ENCODE measurements at places on chromosomes 1 and 21. TPM values are rescaled to one million over a fixed set of nuclear protein-coding genes. Genes with fewer than 3 reads are reported as not detected.

GRCh38 chr1:155226910-155227260 lies 18.4 kb downstream of the MTX1 start:
- no peak for DNase-seq

DNA sequence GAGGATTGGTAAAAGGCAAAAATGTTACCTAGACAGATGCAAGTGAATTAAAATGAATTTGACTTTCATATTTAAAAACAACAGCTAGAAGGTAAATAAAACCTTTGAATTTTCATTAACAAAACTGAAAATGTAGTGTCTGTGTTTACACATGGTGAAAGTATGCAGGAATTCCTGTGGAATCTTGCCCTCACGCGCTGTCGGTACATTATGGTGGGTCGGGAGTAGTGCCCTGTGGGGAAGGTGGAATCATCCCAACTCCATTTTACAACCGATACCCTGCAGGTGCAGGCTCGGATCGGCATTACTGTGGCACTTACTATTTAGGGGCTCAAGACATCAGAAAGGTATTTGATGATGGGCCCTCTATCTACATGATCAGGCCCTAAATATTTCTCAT lies 197.2 kb upstream of the MAP1LC3C start:
- no peak for DNase-seq

- DNase-seq, result no peak
These were observed 107.3 kb upstream of the RUNX3 start for GRCh38 chr1:25037174-25038074.

- DNase-seq, result no peak
These were observed 6.8 kb downstream of the TENT5C start for GRCh38 chr1:117612517-117613248.

GRCh38 chr21:37164742-37165141 lies 91.7 kb downstream of the TTC3 start:
- DNase-seq, result no peak

DNA sequence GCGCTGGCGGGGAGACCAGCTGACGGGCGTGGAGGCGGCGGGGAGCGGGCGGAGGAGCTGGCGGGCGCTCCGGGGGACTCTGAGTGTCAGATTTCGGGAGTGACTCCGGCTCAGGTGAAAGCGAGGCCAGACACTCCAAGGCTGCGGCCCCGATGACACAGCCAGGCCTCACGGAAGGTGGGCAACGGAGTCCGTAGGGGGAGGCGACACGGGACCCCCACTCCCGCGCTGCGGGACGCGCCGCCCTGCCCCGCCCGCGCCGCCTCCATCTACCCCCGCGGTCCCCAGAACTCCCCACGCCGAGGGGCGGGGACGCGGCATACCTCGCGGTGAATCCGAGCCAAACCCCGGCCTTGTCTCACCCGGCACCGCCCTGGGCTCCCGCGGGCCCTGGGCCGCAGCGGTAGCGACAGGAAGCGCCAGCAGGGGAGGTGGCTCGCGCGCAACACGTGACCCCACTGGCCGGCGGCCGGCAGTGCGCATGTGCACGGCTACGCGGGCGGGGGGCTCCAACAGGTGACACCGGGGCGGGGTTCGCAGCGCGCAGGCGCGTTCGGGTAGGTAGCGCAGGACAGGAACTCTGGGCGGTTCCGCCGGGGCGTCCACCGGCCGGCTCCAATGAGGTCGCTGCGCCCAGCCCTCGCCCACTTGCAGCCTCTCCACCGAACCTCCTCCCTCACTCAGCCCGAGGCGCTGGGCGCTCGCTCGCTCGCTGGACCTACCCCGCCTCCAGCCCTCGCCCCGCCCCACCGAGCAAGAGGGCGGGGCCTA lies at the start of gene CC2D1B:
Gene CC2D1B, minus strand, starts transcription at position 460 of the 771 bp plus-strand sequence. CDS start 1,585 bp downstream, outside the sequence.
- DNase-seq, result peak; percentile 99

DNA sequence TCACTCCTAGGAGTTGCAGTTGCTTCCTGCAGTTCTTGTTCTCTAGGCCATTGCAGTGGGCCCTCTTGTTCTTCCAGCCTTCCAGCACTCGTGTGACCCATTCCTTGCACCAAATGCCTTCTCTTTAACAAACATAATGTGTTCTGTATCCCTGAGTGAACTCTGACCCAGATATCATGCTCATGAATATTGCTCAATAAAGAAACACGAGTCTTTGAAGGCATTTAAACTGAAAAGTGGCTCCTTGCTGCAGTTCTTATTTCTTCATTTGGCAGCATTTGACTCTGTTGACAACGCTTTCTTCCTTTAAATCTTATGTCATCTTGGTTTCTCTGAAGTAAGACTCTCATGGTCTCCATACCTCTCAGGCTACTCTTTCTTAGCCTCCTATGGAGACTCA lies 100.7 kb upstream of the PDE4B start:
- DNase-seq, result no peak

- no peak for DNase-seq
These were observed 11.6 kb downstream of the SCAF4 start for GRCh38 chr21:31720330-31720729.

DNA sequence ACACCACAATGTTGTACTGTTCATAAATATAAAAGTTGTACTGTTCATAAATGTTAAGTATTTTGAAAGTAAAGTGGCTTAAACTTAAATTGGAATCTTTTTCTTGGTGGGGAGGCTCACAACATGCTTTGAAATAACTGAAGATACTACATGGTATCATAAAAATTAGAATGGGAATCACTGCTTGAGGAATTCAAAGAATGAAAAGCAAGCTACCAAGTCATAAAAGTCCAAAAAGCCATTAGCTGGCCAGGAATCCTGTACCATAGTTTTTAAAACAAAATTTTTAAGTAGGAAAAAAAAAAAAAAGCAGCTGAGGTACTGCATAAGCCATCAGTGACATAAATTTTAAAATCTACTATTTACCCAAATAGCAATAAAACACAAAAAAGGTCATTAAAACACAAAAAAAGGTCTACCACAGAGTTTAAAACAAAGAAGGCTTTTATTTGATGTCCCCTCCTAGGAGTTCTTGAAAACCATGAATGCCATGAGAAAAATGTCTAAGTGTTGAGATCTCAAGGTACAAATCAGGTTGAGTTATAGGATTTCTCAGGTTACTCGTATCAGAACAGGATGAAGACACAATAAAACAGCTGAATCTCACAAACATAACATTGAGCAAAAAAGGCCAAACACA lies 8.6 kb downstream of the ZZZ3 start:
- DNase-seq, result no peak

- DNase-seq, result no peak
These were observed 227.2 kb downstream of the DPYD start for GRCh38 chr1:97693601-97694000.

DNA sequence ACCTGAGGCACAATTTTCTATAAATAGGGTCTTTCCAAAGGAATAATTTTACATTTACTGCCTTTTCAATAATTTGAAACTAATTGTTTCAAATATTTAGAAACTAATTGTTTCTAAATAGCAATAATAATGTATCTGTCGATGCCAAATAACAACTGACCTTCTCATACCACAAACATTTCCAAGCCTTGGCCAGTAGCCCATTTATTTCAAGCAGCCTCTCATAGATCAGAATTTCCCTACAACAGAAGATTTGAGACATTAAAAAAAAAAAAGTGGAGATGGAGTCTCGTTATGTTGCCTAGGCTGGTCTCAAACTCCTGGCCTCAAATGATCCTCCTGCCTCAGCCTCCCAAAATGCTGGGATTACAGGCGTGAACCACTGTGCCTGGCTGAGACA lies 2.1 kb upstream of the GFI1 start:
- DNase-seq, result no peak

DNA sequence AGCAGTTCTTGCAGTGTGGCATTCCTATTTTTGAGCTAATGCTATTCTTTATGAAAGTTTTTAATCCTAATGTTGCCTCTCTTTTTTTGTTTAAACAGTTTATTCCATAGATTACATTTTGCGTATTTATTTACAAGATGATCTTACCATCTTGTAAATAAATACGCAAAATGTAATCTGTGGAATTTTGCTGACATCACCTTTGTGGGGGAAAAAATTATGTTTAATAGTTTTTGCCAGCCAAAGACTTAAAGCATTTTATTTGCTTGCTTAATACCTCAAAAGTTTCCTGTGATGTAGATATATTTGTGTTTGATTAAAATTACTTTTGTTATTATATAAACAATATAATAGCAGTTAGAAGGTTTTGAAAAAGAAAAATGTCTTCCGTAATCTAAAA lies 15.3 kb downstream of the CDC7 start:
- no peak for DNase-seq

DNA sequence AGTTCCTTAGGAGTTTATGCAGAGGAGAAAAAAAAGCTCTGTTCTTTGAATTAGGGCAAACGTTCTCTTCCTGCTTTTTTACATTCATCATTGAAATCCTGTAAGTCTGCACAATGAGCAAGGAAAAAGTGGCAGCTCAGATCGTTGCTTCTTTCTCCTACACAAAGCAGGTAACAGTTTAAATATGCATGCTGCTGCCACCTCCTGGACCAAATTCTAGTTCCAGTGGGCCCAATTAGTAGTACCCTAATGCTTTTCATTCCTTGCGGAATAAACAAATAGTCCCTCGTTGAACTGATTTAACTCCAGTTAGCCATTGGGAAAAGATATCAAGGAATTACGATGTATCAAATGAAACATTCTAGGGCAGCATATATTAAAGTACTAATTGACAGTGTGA lies 20.1 kb downstream of the YTHDF2 start:
- DNase-seq, result no peak

GRCh38 chr1:181128592-181129497 lies 40.3 kb downstream of the IER5 start:
- no peak for DNase-seq

- no peak for DNase-seq
These were observed 411.6 kb downstream of the SMYD3 start for GRCh38 chr1:246095443-246095842.

DNA sequence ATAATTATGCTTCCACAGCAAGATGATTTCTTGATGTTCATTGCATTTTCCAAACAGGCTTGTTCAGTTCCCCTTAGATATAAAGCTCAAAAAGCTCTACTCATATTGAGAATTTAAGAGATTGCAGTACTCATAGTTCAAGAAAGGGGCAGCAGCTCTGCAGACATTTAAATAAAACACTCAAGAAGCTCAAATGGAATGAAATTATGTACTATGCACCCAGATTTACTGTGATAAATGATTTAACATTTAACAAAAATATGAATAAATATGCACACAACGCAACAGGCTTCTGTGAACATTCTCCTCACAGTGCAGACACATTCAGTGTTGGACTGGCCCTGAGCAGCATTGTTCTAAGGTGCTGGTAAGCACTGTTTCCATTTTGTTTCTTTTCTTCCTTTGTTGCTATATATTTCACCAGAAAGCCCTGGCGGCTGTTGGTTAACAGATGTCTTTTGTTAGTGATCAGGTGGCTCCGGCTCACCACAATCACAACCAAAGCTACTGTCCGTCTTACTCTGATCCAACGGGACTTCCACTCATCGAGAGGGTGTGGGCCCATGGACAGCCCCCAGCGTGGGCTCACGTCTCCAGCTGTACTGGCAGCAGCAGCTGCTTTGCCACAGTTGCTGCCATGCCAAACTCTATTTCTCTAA lies 1440.3 kb downstream of the NCAM2 start:
- DNase-seq, result no peak

- DNase-seq, result no peak
These were observed 1.9 kb upstream of the SAMD13 start for GRCh38 chr1:84299536-84300170.

GRCh38 chr1:224626042-224626441 lies 9.9 kb downstream of the CNIH3 start:
- DNase-seq, result no peak

DNA sequence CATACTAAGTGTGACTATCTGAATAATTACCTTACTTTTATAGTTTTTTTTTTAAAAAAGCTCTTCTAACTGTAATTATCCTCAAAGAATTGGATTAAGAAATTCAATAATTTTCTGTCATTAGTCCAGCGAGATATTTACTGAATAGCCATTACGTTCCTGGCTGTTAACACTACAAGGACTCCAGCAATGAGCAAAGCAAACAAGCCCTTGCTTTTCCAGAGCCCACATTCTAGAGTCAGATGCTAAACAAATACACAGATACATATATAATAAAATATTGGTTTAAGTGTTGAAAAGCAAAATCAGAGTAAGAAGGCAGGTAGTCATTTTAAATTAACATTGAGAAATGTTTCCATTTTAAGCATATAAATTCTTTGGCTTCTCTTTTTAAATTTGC lies 118.4 kb downstream of the ATF6 start:
- no peak for DNase-seq

GRCh38 chr1:2160451-2161300 lies 33.9 kb downstream of the FAAP20 start:
- no peak for DNase-seq

- no peak for DNase-seq
These were observed 39.6 kb downstream of the FCER1A start for GRCh38 chr1:159341736-159342135.

Gene ICOSLG
- total RNA-seq, result 0.17 TPM

Gene AMY1A
- total RNA-seq, result not detected

Gene C4BPB
- total RNA-seq, result not detected

Gene ZC3H12A
- total RNA-seq, result 7.3 TPM

Gene DHRS3
- 60.7 TPM for total RNA-seq

Gene LCE1E
- not detected for total RNA-seq

Gene SHISA4
- 76.6 TPM for total RNA-seq

Gene MAP3K21
- total RNA-seq, result 0.07 TPM

Gene BCAR3
- total RNA-seq, result 17.1 TPM

Gene DYNLT5
- total RNA-seq, result not detected

Gene FYB2
- 1.0 TPM for total RNA-seq

Gene DISP1
- 2.4 TPM for total RNA-seq

Gene MANEAL
- 9.9 TPM for total RNA-seq

Gene NCF2
- 4.1 TPM for total RNA-seq
